Dermis microvascular lymphatic vessel endothelial cell (primary cell): ENCODE measurements at places on chromosomes 5 and 9. TPM values are rescaled to one million over a fixed set of nuclear protein-coding genes. Genes with fewer than 3 reads are reported as not detected.

Gene CARTPT
- not detected in 2 replicates for total RNA-seq

Gene BARHL1
- total RNA-seq = not detected in 2 replicates

Gene IL3
- total RNA-seq = not detected in 2 replicates

Gene FBXL7
- 8.6 and 28.2 TPM in 2 replicates for total RNA-seq

Gene SPATA31D4
- not detected in 2 replicates for total RNA-seq

Gene C5orf58
- total RNA-seq = not detected in 2 replicates

Gene ACOT12
- total RNA-seq = not detected in 2 replicates

Gene MEF2C
- 118 and 159 TPM in 2 replicates for total RNA-seq

Gene TOR2A
- total RNA-seq = 5.3 and 7.6 TPM in 2 replicates

Gene ITGA2
- 38.4 and 63.5 TPM in 2 replicates for total RNA-seq

Gene PRDM9
- total RNA-seq = not detected in 2 replicates

Gene DMGDH
- 0.51 and 0.76 TPM in 2 replicates for total RNA-seq

Gene TRAF1
- total RNA-seq = 0.51 and 1.2 TPM in 2 replicates

Gene PCDHGB1
- total RNA-seq = 0.39 and 1.1 TPM in 2 replicates

Gene DBH
- total RNA-seq = not detected in 2 replicates

Gene HRCT1
- total RNA-seq = 2.6 and 3.3 TPM in 2 replicates

Gene PCDHGB6
- total RNA-seq = 1.5 and 2.7 TPM in 2 replicates

Gene NTNG2
- under 0.01 and 0.77 TPM in 2 replicates for total RNA-seq

Gene TRPM6
- total RNA-seq = 0.25 and 0.26 TPM in 2 replicates

Gene RXRA
- total RNA-seq = 14.0 and 22.4 TPM in 2 replicates

Gene PLAC8L1
- total RNA-seq = not detected in 2 replicates

Gene SGCD
- total RNA-seq = 0.64 and 6.2 TPM in 2 replicates

Gene PCDHGA10
- total RNA-seq = 3.0 and 6.2 TPM in 2 replicates

Gene PCDHA9
- under 0.01 TPM in 2 replicates for total RNA-seq

Gene IRX2
- under 0.01 and 1.5 TPM in 2 replicates for total RNA-seq

Gene SPINK7
- not detected in 2 replicates for total RNA-seq

Gene CCDC180
- total RNA-seq = 0.51 and 1.1 TPM in 2 replicates
